ENCODE measurements at places on chromosomes 4 and X. TPM values are rescaled to one million over a fixed set of nuclear protein-coding genes. Genes with fewer than 3 reads are reported as not detected.

The ADAM29 gene
- polyA plus RNA-seq, result not detected

The TLR6 gene
- polyA plus RNA-seq, result not detected

The HSFX1 gene
- not detected for polyA plus RNA-seq

The BEX1 gene
- 0.25 TPM for polyA plus RNA-seq

The FRG1 gene
- polyA plus RNA-seq, result 54.4 TPM

The ALPK1 gene
- 5.7 TPM for polyA plus RNA-seq
